Cardiac septum (tissue), 1 donor: ENCODE measurements at places on chromosomes 6 and 20. TPM values are rescaled to one million over a fixed set of nuclear protein-coding genes. Genes with fewer than 3 reads are reported as not detected.

- no peak for DNase-seq
Observed at GRCh38 chr6:25684565-25684964, 32.5 kb downstream of the SCGN start.

GRCh38 chr6:90209527-90209926, 87.1 kb downstream of the BACH2 start:
- DNase-seq = no peak

GRCh38 chr20:63942250-63942951, 13.8 kb downstream of the UCKL1 start:
- no peak for DNase-seq

The GSTA4 gene
- 10.1 TPM for total RNA-seq

The TRIM15 gene
- not detected for total RNA-seq

The OVOL2 gene
- total RNA-seq = not detected
